T follicular helper cell (primary cell): ENCODE measurements at places on chromosomes 7 and 10.

DNA sequence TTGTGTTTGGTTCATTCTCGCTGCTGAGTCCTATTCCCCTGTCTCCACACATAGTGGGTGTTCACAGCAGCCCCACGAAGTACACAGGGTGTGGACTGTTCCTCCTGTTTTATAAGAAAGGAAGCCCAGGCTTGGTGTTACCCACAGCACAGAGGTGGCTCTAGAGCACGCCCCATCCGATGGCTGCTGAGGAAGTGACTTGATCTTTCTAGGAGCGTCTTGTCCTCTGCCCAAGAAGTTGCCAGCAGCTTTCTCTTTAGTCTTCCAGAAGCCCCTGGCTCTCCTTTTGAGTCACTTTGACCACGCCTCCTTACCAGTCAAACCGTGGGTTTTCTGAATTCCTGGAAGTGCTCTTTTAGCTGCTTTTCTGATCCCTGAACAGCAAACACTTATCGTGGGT is 94.0 kb downstream of the GRK5 start:
- DNase-seq, result peak; percentile 37

DNA sequence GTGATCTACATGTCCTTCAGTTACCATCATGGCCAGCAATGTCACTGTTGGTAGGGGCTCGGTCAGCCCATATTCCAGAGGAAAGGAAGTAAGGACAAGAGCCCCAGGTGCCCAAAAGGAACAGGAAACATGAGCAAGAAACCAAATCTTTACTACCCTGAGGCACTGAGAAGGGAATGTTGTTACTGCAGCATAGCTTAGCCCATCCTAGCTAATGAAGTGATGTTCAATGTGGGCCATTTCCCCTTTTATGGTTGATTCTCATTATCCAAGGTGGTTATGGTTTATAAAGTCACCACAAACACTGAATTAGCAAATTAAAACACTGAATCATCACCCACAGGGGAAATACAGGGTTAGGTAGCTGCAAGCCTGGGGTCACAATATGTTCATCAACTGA is 88.4 kb upstream of the C10orf90 start:
- no peak for DNase-seq

DNA sequence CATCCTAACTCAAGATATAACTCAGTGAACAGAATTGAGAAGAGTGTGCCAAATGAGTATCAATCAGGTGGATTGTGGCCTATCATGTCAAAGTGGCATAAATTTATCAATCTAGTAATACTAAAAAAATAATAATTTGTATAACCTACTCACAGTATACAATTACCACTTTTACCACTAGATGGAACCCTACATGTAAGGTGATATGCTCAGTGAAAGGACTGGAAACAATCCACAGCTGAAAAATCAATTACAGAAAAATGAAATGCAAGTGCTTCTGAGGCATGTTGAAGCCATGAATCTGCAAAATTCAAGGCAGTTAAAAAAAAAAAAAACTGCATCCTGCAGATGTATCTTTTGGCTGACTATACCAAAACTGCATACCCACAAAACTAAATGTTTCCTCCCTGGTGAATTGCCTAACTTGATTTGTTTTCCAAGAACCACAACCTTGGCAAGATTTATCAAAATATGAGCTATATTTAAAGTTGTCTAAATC is 13.9 kb downstream of the ARHGAP19 start:
- DNase-seq, result no peak

DNA sequence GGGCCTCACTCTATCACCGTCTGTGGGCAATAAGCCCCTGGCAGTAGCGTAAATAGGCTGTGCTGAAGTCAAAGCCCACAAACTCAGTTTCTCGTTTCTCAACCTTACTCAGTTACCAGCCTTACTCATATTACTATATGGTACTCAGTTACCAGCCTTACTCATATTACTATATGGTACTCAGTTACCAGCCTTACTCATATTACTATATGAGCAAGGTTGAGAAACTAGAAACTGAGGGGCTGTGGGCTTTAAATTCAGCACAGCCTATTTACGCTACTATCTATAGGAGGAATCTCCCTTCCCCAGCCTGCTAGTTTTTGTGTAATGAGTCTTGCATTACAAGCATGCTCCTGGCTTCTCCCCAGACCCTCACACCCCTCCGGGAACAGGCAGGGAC is 35.4 kb downstream of the CCDC3 start:
- no peak for DNase-seq

GRCh38 chr10:51804866-51805265 is 105.5 kb upstream of the CSTF2T start:
- no peak for DNase-seq

DNA sequence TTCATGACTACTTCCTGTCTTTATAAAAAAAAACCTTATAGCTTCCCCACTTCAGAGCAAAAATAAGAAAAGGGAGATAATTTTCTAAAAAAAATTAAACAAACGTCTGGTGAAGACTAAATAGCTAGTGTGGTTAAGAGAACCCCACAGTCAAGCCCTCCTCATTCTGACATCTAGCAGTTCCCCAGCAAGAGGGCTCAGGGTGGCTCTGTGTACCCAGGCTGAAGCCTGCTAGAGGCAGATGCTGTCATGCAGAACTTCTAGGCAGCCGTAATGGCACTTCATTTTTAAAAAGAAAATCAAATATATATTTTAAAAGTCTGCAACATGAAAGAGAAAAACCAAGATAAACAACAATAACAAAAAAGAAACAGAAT is 223.1 kb upstream of the KLF14 start:
- DNase-seq, result peak; percentile 34

DNA sequence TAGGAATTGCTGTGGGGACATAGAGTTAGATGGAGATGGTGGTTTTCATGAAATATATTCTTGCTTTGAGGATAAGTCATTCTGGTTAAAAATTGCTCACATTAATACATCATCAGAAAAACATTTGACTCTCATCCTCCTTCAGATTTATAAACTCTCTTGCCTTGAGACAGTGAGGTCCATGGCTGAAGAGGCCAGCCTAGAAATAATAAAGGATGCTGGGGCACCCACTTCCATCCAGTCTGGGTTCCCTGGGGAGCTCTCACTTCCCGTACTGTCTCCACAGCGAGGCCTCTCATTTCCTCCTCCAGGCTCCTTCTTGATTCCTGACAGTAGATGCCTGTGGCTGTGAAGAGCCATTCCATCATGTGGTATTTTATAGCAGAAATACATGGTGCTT is 73.3 kb upstream of the PRKG1 start:
- DNase-seq, result no peak

DNA sequence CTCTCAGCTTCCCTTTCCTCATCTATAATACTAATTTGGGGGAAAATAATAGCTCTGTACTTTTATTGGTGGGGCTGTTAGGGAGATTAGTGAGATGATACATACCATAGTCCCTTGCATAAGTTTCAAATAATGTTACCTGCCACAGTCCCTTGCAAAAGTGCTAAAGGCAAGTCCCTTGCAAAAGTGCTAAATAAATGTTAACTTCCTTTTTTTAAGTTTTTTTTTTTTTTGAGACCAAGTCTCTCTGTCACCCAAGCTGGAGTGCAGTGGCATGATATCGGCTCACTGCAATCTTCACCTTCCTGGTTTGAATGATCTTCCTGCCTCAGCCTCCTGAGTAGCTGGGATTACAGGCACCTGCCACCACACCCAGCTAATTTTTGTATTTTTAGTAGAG is 43.4 kb upstream of the SRGN start:
- DNase-seq, result no peak

- DNase-seq, result no peak
Observed at GRCh38 chr10:124306922-124307371, 111.8 kb downstream of the OAT start.

DNA sequence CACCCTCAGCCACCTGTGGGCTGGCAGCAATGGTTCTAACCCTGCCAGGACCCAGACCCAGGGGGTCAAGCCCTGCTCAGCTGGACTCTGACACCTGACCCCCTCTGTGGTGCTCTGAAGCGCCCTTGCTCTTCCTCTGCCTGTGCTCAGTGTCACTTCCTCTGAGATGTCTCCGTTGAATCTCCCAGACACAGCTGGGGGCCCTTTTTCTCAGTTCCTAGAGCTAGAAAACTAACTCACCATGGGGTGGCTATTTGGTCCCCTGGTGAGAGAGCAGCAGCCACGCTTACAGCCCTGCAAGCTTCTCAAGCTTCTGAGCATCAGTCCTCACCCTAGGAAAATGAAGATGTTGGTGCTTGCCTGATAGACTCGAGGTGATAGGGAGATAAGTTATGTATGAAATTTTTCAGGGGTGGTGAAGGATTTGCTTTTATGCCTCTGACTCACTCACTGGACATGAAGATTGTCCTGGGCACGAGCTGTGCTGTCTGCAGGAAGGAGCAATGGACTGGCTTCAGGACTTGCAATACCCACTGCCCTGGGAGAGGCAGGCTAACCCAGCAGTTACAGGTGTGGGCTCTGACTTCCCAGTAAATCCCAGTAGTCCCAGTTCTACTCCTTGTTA is 29.6 kb downstream of the COL13A1 start:
- no peak for DNase-seq

GRCh38 chr10:5813091-5813340 is 218 bp downstream of the GDI2 start:
- no peak for DNase-seq

DNA sequence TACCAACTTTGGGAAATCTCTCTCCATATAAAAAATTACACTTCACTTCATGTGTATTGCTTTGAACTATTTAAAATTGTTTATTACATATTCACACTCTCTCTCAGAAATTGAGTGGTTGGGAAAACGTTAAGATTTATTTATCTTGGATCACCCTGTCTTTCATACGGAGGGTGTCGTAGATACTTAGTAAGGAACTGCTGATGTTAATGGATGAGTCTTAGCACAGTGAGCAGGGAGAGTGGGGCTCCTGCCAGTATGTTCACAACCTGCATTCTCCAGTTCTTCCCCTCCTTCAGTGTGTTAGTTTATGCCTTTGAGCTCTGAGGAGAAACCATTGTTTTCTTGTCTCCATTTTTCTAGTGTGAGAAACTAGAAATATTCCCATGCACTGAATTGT is 67.1 kb downstream of the CDK14 start:
- DNase-seq, result no peak

DNA sequence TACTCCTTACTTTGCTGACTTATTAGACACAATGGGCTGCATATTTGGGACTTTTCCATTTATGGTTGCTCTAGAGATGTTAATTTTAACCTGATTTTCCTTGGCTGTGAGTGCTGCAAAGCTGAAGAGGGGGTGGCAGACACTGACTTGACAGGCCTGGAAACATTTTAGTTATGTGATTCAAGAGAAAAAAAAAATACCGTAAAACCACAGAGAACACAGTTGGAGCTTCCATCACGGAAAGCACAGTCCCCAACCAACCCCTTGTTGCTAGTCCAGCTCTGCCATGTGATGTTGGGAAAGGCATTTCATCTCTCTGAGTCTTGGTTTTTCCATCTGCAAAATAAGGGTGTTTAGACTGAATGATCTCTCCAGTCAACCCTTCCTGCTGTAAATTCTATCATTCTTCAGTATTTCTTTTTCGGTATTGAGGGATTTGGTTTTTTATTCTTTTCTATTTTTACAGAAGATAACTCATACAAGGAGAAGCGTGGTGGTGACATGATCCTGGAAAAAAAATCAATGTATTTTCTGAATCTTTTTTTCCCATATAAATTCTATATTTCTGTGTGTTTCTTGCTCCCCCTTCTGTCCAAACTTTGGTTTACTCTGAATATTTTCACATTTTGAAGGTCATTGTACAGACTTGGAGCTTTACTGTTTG is 246.1 kb downstream of the REEP3 start:
- DNase-seq, result no peak

DNA sequence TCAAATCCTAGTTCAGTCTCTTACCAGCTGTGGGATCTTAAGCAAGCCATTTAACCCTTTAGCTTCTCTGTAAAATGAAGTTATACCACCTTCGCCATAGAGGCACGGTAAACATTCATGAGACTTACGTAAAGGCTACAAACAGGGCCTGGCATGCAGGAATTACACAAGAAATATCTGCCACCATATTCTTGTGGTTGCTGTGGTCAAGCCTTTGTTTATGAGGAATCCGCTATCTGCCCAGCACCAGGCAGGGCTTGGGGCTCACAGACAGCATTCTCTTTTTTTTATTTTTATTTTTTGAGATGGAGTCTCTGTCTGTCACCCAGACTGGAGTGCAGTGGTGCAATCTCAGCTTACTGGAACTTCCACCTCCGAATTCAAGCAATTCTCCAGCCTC is 9.9 kb downstream of the AIFM2 start:
- no peak for DNase-seq

GRCh38 chr10:113216102-113216501 is 266.1 kb downstream of the TCF7L2 start:
- no peak for DNase-seq

- no peak for DNase-seq
Observed at GRCh38 chr10:64594072-64594471, 1072.9 kb downstream of the REEP3 start.

DNA sequence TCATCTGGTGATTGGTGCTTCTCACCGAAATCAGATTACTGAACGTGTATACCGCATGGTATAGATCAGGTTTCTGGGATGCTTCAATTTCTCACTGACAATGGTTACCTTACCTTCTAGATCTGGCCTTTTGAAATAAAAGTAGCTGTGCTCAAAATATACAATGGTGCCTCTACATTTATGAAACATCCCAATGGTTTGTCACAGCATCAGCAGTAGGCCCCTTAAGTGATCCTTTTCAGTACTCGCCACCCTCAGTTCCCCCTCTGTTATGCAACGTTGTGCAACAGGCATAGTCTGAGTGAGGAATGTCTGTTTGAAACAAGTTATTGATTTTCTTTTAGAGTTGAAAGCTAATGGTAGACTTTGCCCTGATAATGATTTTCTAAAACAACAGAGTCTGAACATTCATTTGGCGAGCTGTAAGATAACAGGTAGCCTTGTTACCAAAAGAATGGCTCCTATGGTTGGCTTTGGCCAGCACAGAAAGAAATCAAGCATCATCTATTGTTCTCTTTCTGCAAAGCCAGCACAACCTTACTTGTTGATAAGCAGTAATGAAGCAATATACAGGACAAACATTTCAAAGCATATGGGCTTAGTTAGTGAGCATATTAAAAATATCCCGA is 693.9 kb downstream of the PARD3 start:
- DNase-seq, result no peak

GRCh38 chr10:60524541-60524940 is 134.9 kb upstream of the ANK3 start:
- no peak for DNase-seq

GRCh38 chr10:4678023-4678950 is 147.7 kb upstream of the AKR1E2 start:
- DNase-seq, result no peak

- no peak for DNase-seq
Observed at GRCh38 chr10:71193516-71193915, 18.9 kb upstream of the UNC5B start.

DNA sequence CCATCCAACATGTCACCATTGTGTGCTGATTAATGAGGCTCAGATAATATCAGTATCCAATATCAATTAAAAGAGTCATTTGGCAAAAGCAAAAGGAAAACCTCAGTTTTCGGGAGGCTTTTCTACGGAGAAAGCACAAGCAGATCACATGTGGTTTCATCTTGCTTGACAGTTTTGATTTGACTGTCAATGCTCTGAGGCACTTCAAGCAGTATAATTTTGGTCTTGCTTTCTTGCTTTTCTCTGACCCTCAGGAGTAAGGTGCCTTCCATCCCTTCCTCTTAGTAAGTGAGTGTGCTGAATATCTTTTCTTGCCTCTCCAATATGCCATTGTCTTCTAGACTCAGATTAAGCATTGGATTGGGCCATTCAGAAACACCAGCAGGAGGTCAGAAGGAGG is 115.5 kb upstream of the CALCR start:
- DNase-seq, result no peak
